Stimulated activated CD4-positive, alpha-beta T cell treated with anti-CD3 and anti-CD28 coated beads, Interleukin-2, amount 100 ng/mL, for 4 hours (primary cell): ENCODE measurements at places on chromosomes 13 and 19.

GRCh38 chr13:52345048-52345447 is 60.9 kb downstream of the THSD1 start:
- DNase-seq: no peak

- no peak for DNase-seq
Observed at GRCh38 chr13:43787518-43787891, 733 bp upstream of the ENOX1 start.

GRCh38 chr13:26340807-26341206 is 86.9 kb downstream of the CDK8 start:
- DNase-seq: no peak

DNA sequence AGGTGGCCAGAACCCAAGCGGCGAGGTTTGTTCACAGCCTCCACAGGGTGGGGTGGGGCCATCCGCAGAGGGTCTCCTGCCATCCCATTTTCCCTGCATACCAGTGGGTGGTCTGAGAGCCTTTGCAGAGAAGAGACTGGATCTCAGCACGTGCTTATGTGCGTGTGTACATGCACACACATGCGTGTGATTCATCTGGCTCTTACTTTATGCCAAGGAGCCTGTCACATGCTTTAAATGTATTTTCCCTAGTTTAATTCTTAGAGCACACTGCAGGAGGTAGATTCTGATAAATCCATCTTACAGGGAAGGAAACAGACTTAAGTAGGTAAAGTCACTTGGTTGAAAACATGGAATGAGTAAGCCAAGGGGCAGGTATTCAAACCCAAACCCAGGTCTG is 47.1 kb downstream of the CAPN12 start:
- no peak for DNase-seq

DNA sequence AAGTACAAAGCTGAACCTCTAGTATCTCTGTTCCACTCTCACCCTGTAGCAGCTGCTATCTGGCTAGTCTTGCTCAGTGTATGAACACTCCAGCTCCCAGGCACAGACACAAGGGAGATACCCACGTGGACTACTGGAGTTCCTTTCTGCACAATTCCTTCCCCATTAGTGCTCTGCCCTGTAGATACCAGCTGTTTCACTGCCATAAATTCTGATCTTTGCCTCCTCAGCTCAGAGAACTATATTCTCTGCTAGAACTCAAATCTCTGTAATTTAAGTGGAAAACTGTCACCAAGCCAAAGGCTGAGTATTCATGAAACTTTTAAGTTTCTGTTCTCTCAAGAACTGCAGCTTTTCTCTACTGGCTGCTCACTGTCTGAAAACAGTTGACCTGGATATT is 273.7 kb downstream of the DIAPH3 start:
- no peak for DNase-seq

DNA sequence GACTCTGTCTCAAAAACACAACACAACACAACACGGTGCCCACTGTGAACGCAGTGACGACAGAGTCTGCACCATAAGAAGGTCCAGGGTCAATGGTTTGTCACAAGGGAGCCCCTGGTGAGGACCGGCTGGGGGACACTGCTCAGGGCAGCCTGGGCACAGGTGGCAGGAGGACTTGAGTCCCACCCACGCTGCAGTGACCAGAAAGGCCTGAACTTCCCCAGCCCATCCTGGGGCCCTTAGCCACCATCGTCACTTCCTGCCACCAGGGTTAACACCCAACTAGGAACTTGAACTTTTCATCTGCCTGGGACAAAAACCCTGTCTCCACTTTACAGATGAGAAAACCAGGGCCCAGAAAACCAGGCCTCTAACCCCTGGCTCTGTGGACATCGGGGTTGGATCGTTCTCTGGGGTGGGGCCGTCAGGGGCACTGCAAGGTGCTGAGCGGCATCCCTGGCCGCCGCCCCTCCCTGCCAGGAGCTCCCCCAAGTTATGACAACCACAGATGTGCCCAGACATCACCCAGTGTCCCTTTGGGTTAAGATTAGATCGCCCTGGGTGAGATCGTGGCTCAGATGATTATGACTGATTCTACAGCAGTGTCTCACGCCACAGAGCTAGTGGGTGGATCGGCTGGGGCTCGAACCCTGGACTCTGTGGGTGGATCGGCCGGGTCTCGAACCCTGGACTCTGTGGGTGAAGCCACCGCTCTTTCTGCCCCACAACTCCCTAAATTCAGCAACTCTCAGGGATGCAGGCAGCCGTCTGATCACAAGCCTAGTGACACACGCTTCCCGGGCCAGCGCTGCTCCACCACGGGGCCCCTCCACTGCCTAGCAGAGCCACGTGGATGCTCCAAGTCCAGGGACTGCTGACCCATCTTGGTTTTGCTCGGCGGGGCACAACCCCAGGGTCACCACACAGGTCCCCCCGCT is 14.0 kb downstream of the MOB3A start:
- DNase-seq: no peak

- no peak for DNase-seq
Observed at GRCh38 chr19:3006075-3006767, 22.9 kb downstream of the TLE2 start.

DNA sequence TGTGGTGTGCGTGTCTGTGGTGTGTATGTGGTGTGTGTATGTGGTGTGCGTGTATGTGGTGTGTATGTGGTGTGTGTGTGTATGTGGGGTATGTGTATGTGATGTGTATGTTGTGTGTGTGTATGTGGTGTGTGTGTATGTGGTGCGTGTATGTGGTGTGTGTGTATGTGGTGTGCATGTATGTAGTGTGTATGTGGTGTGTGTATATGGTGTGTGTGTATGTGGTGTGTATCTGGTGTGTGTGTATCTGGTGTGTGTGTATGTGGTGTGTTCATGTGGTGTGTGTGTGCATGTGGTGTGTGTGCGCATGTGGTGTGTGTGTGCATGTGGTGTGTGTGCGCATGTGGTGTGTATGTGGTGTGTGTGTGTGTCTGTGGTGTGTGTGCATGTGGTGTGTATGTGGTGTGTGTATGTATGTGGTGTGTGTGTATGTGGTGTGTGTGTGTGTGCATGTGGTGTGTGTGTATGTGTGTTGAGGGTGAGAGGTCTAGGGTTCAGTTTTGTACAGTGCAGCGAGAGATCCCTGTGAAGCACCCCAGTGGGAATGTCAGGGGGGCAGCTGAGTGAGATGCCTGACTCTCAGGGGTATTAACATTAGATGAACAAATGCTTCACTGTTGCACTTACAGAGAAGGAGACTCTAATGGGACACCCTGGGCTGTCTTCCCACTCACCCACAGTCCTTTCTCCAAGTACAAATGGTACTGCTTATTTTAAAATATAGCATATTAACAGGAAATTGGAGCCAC is 61.3 kb upstream of the MEDAG start:
- no peak for DNase-seq

DNA sequence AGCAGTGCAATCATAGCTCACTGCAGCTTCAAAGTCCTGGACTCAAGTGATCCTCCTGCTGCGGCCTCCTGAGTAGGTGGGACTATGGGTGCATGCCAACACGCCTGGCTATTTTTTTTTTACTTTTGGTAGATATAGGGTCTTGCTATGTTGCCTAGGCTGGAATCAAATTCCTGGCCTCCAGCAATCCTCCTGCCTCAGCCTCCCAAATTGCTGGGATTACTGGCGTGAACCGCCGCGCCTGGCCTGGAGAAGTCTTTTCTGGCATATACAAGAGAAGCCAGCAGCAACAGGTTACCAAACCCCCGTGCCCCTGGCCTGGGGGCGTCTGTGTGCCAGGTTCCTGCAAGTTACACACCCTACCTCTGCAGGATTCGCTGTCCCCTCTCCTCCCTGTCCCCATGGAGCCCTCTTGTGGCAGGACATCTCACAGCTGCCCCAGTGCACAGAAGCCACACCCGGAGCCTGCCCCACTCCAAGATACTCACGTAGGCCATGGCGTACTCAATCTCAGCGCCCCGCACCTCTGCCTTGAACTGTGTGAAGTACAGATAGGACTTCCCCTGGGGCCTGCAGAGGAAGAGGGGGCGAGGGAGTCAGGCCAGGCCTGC is 9.9 kb downstream of the MYDGF start:
- no peak for DNase-seq

- no peak for DNase-seq
Observed at GRCh38 chr13:23735329-23735728, 153.9 kb downstream of the MIPEP start.

DNA sequence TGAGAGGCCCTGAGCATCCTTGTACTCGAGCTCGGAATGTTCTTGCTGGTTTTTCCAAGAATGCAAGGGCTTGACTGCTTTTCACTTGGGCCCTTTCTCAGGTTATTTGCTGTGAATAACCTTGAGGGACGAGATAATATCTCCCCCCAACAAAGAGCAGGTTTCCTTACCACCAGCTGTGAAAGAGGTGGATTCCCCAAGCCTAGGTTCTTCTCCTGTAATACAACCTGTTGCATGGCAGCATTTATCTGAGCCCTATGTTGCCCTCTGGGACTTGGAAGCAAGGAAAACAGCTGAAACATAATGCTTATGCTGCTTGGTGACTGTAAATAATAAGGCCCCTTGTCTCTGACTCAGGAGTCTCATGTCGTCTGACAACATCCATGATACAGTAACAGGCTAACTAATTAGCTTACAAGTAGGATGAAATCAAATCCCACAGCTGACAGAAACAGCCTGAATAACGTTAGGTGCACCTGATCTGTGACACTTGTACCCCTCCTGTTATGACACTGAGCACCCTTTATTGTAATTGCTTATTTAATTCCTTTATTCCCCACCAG is 43.6 kb upstream of the RCBTB2 start:
- no peak for DNase-seq

DNA sequence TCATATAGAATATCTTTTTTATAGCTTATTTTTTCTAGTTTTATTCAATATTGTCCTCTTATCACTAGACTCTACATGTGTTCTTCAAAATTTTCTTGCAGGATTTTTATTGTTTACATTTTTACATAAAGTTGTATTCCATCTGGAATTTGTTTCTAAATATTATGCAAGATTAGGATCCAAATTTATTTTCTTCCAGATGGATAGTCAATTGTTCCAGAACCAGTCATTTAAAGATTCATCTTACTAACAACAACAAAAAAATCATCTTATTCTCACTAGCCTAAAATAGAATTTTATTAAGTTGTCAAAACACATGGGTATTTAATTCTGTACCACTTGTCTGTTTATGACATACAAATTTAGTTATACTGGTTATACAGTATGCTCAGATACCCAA is 390.4 kb upstream of the GPC6 start:
- DNase-seq: no peak
